ENCODE measurements at places on chromosomes 11 and 22.
A peak's percentile ranks its signal among the peaks of the same experiment; 100 is the strongest.

- DNase-seq = no peak
These were observed 6.7 kb upstream of the OOSP4A start for GRCh38 chr11:59957094-59957493.

GRCh38 chr11:72026090-72026489, 27.4 kb downstream of the IL18BP start:
- DNase-seq = no peak

GRCh38 chr11:44766112-44766971, 39.6 kb downstream of the TSPAN18 start:
- no peak for DNase-seq

GRCh38 chr11:697811-698311, 2.2 kb downstream of the TMEM80 start:
- no peak for DNase-seq

GRCh38 chr11:23767576-23767975, 729.3 kb upstream of the LUZP2 start:
- no peak for DNase-seq

- DNase-seq = no peak
These were observed 40.2 kb downstream of the MICAL3 start for GRCh38 chr22:17984114-17984513.

DNA sequence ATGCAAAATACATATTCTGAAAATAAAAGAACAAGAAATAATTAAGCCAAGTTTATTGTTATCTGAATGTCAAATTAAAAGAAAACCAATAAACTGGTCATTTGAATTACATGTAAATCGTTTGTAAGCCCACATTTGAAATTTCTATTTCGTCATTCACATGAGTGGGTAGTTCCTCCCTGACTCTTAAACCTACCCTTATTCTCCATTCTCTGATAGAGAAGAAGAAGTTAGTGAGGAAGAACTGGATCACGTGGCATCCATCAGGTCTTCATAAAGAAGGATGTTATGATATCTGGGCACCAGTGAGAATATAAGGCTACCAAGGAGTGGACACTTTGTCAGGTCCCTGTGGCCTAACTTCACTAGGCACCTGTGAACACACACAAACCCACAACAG, 328.1 kb downstream of the OPCML start:
- no peak for DNase-seq

DNA sequence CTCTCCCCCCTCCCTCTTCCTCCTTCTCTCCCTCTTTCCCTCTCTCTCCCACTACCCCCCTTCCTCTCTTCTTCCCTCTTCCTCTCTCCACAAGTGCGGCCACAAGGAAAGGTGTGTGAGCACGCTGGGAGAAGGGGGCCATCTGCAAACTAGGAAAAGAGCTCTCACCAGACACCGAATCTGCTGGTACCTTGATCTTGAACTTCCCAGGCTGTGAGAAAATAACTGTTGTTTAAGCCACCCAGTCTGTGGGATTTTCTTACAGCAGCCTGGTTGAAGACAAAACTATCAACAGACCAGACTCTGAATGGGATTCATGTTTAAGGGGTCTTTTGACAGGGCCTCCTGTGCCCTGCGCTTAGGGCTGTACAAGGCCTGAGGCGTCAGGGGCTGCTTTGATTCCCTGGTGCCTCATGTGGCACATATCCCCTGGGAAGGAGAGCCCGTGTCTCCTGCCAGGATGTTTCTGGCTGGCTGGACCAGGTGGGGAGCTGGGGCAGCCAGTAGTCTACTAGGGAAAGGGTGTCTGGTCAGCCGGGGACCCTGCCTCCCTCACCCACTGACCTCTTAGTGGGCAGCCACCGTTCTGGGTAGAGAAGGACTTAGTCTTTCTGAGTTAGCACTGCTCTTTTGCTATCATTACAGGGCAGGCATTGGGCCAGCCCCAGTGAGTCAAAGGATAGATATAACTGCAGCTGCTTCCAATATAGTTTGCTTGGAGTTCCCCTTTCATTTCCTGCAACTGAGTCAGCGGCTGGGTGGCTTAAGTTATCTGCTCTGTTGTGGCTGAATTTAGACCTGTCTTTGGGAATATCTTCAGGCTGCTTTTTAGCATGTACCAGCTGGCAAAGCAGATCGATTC, 6.2 kb downstream of the PANX1 start:
- peak; percentile 27 for DNase-seq

DNA sequence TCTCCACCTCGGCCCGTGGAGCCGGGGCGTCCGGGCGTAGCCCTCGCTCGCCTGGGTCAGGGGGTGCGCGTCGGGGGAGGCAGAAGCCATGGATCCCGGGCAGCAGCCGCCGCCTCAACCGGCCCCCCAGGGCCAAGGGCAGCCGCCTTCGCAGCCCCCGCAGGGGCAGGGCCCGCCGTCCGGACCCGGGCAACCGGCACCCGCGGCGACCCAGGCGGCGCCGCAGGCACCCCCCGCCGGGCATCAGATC, 439 bp downstream of the YAP1 start:
- DNase-seq = no peak

DNA sequence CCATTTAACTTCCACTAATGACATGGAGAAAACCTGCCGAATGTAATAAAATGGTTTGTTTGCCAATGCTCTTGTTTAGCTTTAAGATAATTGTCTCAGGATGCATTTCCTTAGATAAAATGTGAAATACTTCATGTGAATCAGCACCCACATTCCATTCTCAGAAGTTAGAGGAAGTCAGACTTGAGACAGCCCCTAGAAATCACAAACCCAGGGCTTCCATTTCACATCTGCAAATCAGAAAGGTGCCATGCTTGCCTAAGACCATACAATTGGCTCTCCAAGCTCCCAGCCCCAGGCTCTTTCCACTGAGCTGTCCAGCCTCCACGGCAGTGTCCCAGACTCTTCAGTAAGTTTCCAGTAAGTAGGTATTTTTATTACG, 35.6 kb upstream of the ADORA2A start:
- no peak for DNase-seq
